ENCODE measurements at places on chromosomes 2 and 18.

DNA sequence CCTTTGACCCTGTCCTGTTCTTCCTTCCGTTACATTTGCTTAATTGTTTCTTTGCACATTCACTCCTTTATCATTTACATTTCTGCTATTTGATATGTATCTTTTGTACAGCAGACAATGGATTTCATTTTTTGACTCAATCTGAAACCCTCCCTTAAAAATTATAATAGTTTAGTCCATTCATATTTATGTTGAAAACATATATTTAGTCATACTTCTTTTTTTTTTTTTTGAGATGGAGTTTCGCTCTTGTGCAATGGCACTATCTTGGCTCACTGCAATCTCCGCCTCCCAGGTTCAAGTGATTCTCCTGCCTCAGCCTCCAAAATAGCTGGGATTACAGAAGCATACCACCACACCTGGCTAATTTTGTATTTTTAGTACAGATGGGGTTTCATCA, 95.3 kb upstream of the TGFA start:
- DNase-seq, result no peak

- no peak for DNase-seq
Observed at GRCh38 chr2:53450923-53451322, 316.7 kb upstream of the CHAC2 start.

DNA sequence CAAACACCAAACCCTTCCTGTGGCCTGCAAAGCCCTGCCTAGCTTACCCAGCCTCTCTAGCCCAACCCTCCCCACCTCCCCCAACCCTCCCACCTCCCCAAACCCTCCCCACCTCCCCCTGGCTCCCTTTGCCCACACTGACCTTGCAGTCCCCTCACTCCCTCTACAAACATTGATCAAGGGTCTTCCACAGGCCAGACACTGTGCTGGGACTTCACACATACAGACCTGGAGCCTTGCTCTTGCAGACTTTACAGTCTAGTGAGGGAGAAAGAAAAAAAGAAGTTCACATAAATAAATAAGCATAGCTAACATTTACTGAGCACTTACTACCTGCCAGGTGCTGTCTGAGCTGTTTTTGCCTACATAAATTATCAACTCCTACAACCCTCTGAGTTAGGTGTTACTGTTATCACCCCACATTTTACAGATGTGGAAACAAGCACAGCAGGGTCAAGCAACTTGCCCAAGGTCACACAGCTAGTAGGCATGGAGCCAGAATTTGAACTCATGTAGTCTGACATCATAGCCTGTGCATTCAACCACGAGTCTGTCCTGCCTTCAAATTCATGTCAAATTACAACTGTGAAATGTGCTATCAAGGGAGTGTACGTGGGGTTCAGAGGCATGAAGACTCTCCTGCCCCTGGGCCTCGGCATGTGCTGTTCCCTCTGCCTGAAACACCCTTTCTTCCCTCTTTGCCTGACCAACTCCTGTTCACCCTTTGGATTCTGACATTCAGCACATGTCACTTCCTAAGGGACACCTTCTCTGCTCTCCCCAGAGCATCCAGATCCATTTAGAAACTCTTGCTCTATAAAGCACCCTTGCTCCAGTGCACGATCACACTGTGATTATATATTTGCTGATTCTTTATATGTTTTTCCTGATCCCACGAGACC, 209.9 kb downstream of the TNS1 start:
- DNase-seq, result no peak

DNA sequence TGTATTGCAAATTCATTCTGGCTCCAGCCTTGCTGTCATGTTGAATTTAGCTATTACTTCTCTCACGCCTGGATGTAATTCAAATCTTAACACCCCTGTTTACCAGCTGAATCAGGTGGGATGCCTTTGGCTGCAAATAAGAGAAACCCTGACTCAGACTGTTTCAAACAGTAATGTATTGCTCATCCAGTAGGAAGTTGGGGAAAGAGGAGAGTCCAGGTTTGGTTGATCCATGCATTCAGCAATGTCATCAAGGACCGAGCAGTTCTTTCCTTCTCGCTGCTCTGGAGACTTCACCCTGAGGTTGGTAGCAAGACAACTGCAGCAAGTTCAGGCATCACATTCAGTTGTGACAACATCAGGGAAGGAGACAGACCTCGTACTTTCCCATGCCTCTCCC, 6.4 kb upstream of the DARS1 start:
- DNase-seq, result no peak

- no peak for DNase-seq
Observed at GRCh38 chr2:111108745-111109271, 11.9 kb upstream of the BCL2L11 start.

- DNase-seq, result no peak
Observed at GRCh38 chr2:166632616-166633015, 138.6 kb upstream of the SCN7A start.

DNA sequence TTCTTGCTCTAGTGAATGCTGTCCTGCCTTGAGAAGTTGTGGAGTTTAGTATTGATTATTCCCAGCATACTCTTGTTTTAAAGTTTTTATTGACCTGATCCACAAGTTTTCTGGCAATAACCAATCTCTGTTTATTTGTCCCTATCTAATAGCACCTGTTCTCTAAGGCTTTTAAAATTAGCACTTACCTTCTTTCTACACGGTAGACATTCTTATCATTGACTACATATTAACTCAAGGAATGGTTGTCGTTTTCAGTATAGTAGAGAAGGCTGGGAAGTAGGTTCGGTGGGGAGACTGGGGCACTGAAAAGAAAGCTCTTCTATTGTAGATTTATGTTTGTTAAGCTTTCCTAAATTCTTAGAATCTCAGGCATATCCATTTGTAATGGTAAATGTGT, 726.0 kb downstream of the DPP10 start:
- DNase-seq, result no peak

GRCh38 chr2:30321466-30321865, 90.1 kb downstream of the LBH start:
- no peak for DNase-seq

DNA sequence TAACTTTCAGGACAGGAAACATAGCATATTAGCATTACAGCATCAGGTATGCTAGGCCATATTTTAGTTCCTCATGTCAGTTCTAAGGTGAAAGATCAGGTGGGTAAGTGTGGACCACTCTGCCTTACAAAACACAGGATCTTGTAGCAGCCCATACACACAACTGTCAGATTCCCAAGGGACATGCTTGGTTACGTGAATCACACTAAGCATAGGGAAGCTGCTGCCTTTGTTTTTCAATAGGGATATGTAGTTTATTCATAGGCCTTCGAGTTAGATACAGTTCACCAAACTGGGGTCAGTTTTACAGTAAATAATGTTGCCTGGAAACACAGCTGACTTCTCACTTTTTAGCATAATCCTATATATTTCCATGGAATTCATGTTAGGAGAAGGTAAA, 116.1 kb upstream of the OTX1 start:
- DNase-seq, result no peak

GRCh38 chr2:12106440-12107080, 360.1 kb downstream of the LPIN1 start:
- no peak for DNase-seq

- no peak for DNase-seq
Observed at GRCh38 chr2:205850132-205850531, 167.8 kb downstream of the NRP2 start.
